ENCODE measurements at places on chromosomes 12 and 14. TPM values are rescaled to one million over a fixed set of nuclear protein-coding genes. Genes with fewer than 3 reads are reported as not detected.
A peak's percentile ranks its signal among the peaks of the same experiment; 100 is the strongest.

AVPR1A gene
- not detected for total RNA-seq

TIMELESS gene
- total RNA-seq, result 8.1 TPM

TMEM52B gene
- not detected for total RNA-seq

GRCh38 chr14:22252686-22253085, 336.3 kb downstream of the DAD1 start:
- DNase-seq, result no peak

- peak; percentile 4 for DNase-seq
Observed at GRCh38 chr12:74365178-74365964, 172.3 kb upstream of the ATXN7L3B start.

DNA sequence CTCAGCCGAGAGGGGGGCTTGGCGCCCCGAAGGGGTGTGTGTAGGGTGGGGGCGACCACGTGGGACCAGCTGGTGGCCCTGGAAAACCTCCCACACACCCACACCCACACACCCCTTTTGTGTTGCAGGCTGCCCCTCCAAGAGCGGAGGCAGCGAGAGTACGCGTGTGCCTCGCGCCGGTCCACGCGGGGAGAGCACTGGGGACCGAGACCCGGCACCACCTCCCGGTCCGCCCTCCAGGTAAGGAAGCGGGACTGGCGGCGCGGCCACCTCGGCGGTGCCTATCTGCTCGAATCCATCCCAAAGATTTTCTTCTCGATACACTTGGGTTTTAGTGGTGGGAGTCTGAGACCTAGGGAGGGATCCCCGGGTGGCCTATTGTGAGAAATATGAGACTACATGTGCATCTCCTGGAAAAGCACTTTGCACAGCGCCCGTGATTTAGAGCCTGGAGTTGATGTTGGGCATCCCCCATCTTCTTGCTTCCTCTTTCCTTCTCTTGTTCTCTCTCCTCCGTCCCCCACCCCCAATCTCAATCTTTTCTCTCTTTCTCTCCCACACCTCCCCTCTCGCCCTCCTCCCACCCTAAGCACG, 393 bp downstream of the SYT1 start:
- DNase-seq, result no peak

DNA sequence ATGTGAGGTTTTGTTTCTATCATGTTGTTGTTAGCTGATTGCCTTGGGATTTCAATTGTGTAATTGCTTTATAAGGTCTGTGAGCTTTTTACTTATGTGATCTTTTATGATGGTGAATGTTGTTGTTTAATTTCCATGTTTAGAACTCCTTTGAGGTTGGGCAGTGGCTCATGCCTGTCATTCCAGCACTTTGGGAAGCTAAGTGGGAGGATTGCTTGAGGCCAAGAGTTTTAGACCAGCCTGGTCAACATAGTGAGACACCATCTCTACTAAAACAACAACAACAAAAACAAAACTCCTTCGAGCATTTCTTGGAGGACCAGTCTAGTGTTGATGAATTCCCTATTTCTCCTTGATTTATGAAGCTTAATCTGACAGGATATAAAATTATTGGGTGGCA, 102.1 kb upstream of the PMCH start:
- no peak for DNase-seq

GRCh38 chr12:129193263-129193871, 340.1 kb downstream of the GLT1D1 start:
- DNase-seq, result peak; percentile 22
